ENCODE measurements at places on chromosomes 7 and 10. TPM values are rescaled to one million over a fixed set of nuclear protein-coding genes. Genes with fewer than 3 reads are reported as not detected.

- no peaks in the 10 kb centered on the region for H3K36me3 ChIP-seq
- no peaks in the 10 kb centered on the region for H3K4me1 ChIP-seq
- DNase-seq, result no peak
Measured at GRCh38 chr7:146249272-146249671, 132.7 kb downstream of the CNTNAP2 start.

GRCh38 chr7:151008143-151008510 is 16.2 kb downstream of the ATG9B start:
- H3K36me3 ChIP-seq, result no peaks in the 10 kb centered on the region
- peak overlapping the region; percentile 79 for H3K27ac ChIP-seq
- no peaks in the 10 kb centered on the region for H3K27me3 ChIP-seq
- H3K4me1 ChIP-seq, result peaks cover 61% of the 10 kb centered on the region
- DNase-seq, result peak; percentile 84

- H3K4me3 ChIP-seq, result no peak overlapping the region
- peaks cover 8% of the 10 kb centered on the region for H3K27me3 ChIP-seq
- no peak overlapping the region for H3K27ac ChIP-seq
- H3K4me1 ChIP-seq, result no peaks in the 10 kb centered on the region
- DNase-seq, result no peak
- H3K36me3 ChIP-seq, result no peaks in the 10 kb centered on the region
Measured at GRCh38 chr7:131255242-131255641, 72.4 kb upstream of the MKLN1 start.

DNA sequence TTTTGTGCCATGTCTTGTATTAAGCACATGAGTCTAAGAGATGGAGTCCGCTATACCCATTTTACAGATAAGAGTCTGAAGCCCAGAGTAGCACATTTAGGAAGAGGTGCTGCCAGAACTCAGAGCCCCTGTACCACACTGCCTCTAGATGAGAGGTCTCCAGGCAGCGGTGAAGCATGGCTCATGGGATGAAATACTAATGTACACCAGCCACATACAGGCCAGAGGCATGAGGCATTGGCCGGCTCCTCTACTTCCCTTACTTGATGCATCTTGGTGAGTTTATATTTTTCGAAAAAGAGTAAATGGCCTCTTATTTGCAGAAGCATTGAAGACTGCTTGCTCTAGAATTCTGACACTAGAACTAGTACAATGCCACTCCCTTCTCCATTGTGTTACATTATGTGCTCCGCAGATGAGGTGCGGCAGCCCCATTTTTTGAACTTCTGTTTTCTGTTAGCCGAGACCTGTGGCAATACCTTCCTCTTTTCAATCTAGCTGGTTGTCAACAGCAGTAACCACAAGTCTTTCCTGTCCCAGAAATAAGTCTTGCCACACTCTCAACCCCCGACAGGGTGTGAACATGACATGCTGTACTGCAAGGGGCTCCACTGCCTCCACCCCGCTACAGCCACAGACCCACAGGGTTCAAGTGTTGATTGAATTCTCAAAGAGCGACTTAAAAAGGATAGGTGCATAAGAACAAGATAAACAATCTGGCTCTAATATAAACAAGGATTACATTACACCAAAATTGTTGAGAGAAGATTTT is 145.3 kb downstream of the CELF2 start:
- peaks cover 8% of the 10 kb centered on the region for H3K36me3 ChIP-seq
- peak overlapping the region; percentile 93 for H3K27ac ChIP-seq
- peaks cover 61% of the 10 kb centered on the region for H3K4me1 ChIP-seq

DNA sequence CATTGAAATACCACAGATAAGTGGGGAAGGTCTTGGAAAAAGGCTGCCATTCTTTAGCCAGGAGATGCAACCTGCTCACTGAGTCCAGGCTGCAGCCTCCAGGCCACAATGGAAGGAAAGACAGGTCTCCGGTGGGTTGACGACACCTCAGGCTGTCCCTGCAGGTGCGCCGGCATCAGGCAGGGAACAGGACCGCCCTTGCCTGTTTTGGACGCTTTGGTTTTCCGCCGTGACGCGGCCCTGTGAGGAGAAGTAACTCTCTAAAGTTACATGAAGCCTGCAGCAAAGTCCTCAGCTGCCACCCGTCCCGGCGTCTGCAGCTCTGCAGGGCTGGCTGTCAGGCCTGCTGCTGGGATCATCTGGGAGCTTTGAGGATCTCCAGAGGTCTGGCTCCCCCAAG is 147.0 kb downstream of the WDR37 start:
- H3K36me3 ChIP-seq, result no peaks in the 10 kb centered on the region
- no peak overlapping the region for H3K4me3 ChIP-seq
- no peaks in the 10 kb centered on the region for H3K4me1 ChIP-seq
- no peak overlapping the region for H3K27ac ChIP-seq
- H3K27me3 ChIP-seq, result no peaks in the 10 kb centered on the region
- no peak for DNase-seq

AMZ1 gene
- polyA plus RNA-seq, result 0.62 TPM

DNA sequence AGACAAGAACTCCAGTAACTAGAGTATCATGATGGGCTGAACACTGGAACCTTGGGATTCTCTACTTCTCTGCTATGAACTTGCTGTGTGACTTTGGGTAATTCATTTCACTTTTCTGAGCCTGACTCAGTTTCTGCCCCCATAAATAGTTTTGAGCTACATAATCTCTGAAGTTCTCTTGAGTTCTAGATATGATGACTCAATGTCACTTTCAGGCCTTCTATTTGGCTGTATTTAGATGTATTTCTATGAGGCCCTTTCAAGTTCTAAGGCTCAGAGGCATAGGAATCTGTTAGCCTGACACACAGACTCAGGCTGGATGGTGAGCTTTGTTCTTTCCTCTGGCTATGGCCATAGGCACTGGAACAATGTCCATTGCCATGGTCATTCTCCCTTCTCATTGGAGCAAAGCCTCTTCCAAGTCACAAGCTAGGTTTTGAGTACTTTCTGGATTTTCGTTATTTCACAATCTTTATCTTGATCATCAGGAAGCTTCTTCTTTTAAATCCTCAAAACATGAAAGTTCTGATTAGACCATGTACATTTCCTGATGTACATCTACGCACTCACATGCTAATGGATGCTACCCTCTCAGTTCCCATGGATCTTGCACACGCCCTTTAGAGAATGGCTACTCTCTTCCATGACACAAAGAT is 101.6 kb downstream of the TES start:
- DNase-seq, result no peak
- H3K27me3 ChIP-seq, result peaks cover 1% of the 10 kb centered on the region
- no peak overlapping the region for H3K4me3 ChIP-seq
- H3K4me1 ChIP-seq, result no peaks in the 10 kb centered on the region
- no peak overlapping the region for H3K27ac ChIP-seq
- no peaks in the 10 kb centered on the region for H3K36me3 ChIP-seq

GRCh38 chr7:51949726-51950644 is 633.4 kb upstream of the COBL start:
- H3K27ac ChIP-seq, result no peak overlapping the region
- no peaks in the 10 kb centered on the region for H3K36me3 ChIP-seq
- no peaks in the 10 kb centered on the region for H3K4me1 ChIP-seq
- no peaks in the 10 kb centered on the region for H3K27me3 ChIP-seq
- no peak for DNase-seq

GRCh38 chr10:126921974-126922525 is 16.8 kb downstream of the DOCK1 start:
- no peaks in the 10 kb centered on the region for H3K27me3 ChIP-seq
- no peaks in the 10 kb centered on the region for H3K36me3 ChIP-seq
- H3K4me1 ChIP-seq, result no peaks in the 10 kb centered on the region
- DNase-seq, result no peak
- no peak overlapping the region for H3K4me3 ChIP-seq
- H3K27ac ChIP-seq, result no peak overlapping the region

- DNase-seq, result peak; percentile 39
- H3K4me3 ChIP-seq, result no peak overlapping the region
- no peak overlapping the region for H3K27ac ChIP-seq
- H3K27me3 ChIP-seq, result no peaks in the 10 kb centered on the region
- H3K36me3 ChIP-seq, result no peaks in the 10 kb centered on the region
- H3K4me1 ChIP-seq, result no peaks in the 10 kb centered on the region
Measured at GRCh38 chr7:100745184-100745583, 11.8 kb downstream of the ZAN start.

GRCh38 chr7:155451840-155452239 is 6.1 kb upstream of the EN2 start:
- no peak overlapping the region for H3K4me3 ChIP-seq
- H3K36me3 ChIP-seq, result no peaks in the 10 kb centered on the region
- peaks cover 12% of the 10 kb centered on the region for H3K4me1 ChIP-seq
- DNase-seq, result no peak

- no peaks in the 10 kb centered on the region for H3K27me3 ChIP-seq
- H3K4me1 ChIP-seq, result peaks cover 4% of the 10 kb centered on the region
- no peak overlapping the region for H3K27ac ChIP-seq
- no peak overlapping the region for H3K4me3 ChIP-seq
- peaks cover 88% of the 10 kb centered on the region for H3K36me3 ChIP-seq
- no peak for DNase-seq
Measured at GRCh38 chr7:30604901-30605300, 10.2 kb downstream of the GARS1 start.

DNA sequence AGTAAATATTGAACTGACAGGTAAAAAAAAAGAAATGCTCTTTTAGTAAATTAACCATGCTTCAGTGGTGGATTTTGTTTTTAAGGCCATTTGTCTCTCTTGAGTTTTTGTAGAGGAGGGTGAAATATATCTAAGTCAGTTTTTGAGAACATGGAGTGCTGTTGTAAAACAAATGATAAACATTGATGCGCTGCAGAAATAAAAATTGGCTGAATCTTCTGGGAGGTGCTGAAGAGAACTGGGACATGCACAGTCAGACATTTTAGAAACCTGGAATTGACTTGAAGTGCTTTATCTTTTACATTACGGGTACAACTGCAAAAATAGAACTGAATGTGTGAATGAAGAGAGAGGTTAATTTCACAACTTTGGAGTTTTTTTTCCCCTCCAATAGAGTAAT is 203.0 kb upstream of the HDAC9 start:
- no peak for DNase-seq
- no peaks in the 10 kb centered on the region for H3K27me3 ChIP-seq
- no peaks in the 10 kb centered on the region for H3K4me1 ChIP-seq
- no peak overlapping the region for H3K4me3 ChIP-seq
- H3K27ac ChIP-seq, result no peak overlapping the region
- no peaks in the 10 kb centered on the region for H3K36me3 ChIP-seq

- H3K27me3 ChIP-seq, result peaks cover 2% of the 10 kb centered on the region
- H3K36me3 ChIP-seq, result no peaks in the 10 kb centered on the region
- H3K27ac ChIP-seq, result no peak overlapping the region
- no peak for DNase-seq
Measured at GRCh38 chr7:156504006-156504405, 136.6 kb upstream of the RNF32 start.

DNA sequence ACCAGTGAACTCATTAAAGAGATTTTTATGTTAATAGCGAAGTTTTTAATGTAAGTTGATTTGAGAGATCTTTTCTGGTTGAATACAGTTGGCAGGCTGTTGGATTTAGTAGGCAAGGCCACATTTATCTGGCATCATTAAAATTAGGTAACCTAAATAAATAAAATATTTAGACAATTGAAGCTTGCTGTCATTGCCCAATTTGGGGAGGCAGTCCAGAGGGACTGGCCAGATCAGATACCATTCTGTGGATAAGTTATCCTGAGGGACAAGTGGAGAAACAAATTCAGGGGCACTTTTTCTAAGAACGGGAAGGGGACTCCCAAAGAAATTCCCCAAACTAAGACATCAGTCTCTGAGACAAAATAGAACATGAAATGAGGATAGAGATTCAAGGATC is 397.8 kb downstream of the GFRA1 start:
- H3K36me3 ChIP-seq, result no peaks in the 10 kb centered on the region
- no peak overlapping the region for H3K27ac ChIP-seq
- H3K4me1 ChIP-seq, result no peaks in the 10 kb centered on the region
- H3K4me3 ChIP-seq, result no peak overlapping the region
- no peak for DNase-seq
- H3K27me3 ChIP-seq, result no peaks in the 10 kb centered on the region
